DMS 273 treated with DMSO at 0.1 percent for 48 hours (cell line): ENCODE measurements at places on chromosomes 12 and 14.

- DNase-seq = no peak
Measured at GRCh38 chr14:77421201-77421600, 2.1 kb downstream of the NOXRED1 start.

DNA sequence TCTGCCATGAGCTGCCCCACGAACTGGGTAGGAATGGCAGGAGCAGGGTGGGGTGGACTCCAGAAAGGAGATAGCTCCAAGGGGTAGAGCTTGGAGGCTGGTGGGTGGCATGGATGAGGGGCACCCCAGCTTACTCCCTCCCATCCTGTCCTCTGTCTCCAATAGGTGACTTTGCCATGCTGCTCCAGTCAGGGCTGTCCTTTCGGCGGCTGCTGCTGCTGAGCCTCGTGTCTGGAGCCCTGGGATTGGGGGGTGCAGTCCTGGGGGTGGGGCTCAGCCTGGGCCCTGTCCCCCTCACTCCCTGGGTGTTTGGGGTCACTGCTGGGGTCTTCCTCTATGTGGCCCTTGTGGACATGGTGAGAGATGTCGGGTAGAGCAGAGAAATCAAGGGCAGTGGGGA lies 7.1 kb downstream of the SLC39A5 start:
- no peak for DNase-seq

- no peak for DNase-seq
Measured at GRCh38 chr12:126932156-126932555, 1334.8 kb upstream of the TMEM132C start.

DNA sequence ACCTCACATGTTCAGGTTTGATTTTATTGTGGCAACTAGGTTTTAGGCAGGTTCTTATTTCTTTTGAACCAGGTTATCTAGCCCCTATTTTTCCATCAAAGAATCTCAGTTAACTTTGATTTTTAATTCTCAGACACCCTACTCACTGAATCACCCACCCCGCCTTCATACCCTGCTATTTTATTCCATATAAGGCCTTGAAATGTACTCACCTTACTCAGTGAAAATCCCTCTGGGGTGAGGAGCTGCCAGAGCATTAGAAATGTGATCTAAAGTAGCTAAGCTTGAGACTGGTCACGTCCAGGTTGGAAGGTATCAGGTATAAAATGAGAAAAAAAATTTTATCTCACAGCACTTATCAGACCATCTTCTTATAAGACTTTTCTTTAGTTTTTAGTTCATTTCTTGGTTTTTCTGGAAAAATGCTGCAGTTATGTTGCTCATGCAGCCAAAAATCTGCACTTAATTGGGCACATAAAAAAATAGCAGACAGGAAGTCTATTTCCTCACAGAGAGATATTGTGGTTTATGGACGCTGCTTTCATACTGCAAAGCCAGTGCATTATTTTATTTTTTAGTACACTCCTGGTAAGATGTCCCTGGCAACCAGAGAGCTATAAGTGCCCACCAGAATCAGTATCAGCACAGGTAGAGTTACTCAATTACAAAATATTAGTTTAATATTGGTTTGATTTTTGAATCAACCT lies 101.5 kb upstream of the CCDC91 start:
- no peak for DNase-seq

- no peak for DNase-seq
Measured at GRCh38 chr14:58353516-58354299, 42.0 kb upstream of the TOMM20L start.

GRCh38 chr14:61517911-61518384 lies 177.4 kb upstream of the HIF1A start:
- no peak for DNase-seq

- DNase-seq = no peak
Measured at GRCh38 chr12:15575671-15576541, 213.3 kb downstream of the EPS8 start.

- no peak for DNase-seq
Measured at GRCh38 chr14:65304963-65305362, 107.6 kb upstream of the FUT8 start.

- peak; percentile 73 for DNase-seq
Measured at GRCh38 chr12:121015825-121016766, at the start of gene C12orf43. Gene C12orf43, minus strand, starts transcription at chr12:121016487. Its CDS starts 13 bp downstream, at chr12:121016474.

DNA sequence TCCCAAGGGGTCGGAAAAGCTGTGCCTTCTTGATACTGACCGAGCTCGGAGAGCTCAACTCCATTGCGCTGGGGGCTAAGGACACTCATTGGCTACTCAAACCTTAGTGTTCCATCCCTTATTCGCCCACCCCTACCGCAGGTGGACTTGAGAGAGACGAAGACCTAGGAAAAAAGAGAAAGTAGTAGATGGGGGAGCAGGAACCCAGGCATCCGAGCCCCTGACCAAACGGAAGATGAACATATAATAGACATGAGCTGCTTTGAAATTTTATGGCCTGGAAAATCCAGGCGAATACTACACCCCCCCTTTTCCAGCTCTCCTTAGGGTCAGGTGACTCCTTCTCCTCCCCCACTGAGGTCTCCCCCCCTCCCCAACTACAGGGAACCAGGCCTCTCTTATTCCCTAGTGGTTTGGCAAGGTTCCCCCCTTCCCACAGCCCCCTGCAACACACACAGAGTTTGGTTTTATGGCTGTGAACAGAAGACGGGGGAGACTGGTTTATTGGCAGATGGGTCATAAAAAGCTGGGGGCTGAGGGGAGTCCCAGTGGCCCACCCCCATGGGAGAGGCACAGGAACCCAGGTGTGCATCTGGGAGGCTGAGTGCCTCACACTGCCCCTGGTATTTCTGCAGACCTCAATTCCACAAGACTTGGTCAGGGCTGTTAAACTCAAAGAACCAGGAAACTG lies 1.6 kb downstream of the GDF11 start:
- no peak for DNase-seq
